Iris pigment epithelial cell (primary cell): ENCODE measurements at places on chromosomes 3 and 15.

- DNase-seq = no peak
Measured at GRCh38 chr3:178404961-178405360, 131.3 kb upstream of the KCNMB2 start.

DNA sequence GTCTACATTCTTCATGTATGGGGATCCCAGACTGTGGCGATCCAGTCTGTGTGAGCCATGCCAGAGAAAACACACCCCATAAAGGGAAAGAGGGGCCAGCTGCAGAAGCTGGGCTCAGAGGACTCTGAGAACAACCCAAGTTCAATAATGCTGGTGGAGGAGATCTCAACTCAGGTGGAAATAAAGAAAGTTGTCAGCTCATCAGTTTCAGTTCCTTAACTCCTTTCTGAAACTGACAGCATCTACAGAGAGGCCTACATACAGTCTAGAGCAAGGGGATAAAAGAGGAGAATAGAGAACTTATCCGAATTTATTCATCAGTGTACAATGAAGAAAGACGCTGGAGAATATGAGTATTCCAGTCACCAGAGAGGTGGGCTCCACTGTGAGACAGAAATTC is 77.0 kb downstream of the NTRK3 start:
- no peak for DNase-seq

DNA sequence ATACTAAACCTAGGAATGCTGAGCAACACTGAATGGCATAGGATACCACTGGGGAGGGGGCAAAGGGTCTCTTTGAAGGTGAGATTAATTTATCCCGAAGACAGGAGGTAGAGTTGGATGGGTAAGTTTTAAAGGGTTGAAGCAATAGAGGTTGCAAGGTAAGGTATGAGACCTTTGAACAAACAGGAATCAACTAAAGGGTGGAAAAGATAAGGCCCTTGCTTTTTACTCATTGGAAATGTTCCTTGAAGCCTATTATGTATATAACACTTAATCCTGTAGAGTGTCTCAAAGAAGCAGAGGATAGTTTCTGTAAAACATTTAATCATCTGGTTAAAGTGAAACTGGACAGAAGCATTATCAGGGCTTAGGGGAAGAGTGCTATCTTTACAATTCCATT is 5.7 kb downstream of the ABHD5 start:
- peak; percentile 37 for DNase-seq

DNA sequence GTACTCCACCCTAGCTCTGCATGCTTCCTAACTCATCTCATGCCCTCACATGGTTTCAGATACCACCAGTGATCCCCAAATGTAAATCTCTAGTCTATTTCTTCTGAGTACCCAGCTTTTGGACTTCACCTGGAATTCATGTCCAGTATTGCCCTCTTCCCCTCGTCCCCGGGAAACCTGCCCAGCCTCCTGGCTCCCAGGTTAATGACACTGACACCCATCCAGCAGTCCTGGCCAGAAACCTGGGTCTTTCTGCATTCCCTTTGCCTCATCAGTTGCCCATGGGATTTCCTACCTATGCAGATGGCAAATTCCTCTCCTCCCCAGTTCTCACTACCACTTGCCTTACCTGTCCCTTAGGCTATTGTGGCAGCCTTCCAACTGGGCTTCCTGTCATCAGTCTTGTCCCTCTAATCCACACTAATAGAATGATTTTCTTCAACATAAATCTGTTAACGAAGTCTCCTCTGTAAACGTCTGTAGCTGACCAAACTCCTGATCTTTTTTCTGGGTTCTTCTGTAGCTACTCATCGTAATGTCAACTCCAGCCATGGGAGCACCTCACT is 15.3 kb upstream of the MYLK start:
- no peak for DNase-seq

GRCh38 chr3:36734742-36735141 is 29.6 kb downstream of the DCLK3 start:
- no peak for DNase-seq

GRCh38 chr3:143206955-143207337 is 87.4 kb downstream of the CHST2 start:
- DNase-seq = no peak

- peak; percentile 12 for DNase-seq
Measured at GRCh38 chr3:138367911-138368310, 19.5 kb downstream of the MRAS start.

DNA sequence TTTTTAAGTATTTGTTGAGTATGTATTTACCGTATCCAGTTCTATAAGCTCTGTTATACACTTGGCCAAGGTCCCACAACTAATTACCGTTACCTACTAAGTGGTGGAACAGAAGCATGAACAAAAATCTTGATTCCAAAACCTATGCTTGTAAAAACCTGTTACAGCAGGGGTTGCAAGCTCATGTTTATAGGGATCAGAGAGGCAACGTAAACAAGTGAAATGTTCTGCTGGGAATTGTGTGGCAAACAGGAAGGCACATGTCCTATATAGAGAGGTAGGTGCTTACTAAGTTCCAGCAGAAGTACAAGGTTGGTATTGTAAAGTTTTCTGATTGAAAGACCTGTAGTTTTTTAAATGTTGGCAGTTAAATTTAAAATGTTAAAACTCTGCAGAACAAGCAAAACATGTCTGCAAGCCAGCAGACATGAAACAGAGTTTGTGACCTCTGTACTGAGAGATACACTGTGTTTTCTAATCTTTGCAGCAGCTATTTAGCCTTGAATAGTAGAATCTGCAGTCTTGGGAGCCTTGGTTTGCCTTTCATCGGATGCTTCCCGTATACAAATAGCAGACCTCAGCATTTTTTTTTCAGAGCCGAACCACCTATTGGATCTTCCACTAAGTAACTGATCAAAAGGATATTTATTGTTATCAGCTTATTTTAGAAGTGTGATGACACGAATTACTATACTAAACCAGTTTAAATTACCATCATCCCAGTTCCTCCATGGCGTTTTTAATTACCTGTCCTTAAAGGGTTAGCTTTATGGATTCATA is 11.4 kb downstream of the IREB2 start:
- peak; percentile 16 for DNase-seq

GRCh38 chr3:113575206-113575605 is 42.9 kb downstream of the SIDT1 start:
- DNase-seq = no peak

- peak; percentile 89 for DNase-seq
Measured at GRCh38 chr3:172103724-172104123, 64.3 kb downstream of the FNDC3B start.

- DNase-seq = no peak
Measured at GRCh38 chr3:38460377-38461270, 6.9 kb downstream of the ACVR2B start.

DNA sequence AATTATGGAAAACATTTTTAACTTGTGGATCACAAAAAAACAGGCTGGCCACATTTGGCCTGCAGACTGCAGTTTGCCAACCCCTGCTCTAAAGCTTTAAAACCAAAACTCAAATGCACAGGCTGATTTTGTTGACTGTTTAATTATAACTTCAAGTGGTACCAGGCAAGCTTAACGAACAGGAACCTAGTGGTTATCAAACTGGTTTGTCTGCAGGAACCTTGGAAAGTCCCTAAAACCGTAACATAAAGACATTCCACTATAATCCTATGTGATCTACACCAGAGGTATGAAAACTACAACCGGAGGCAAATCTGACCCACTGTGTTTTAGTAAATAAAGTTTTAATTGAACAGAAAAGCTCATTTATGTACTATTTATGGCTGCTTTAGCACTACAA is 52.4 kb downstream of the TBL1XR1 start:
- peak; percentile 40 for DNase-seq

GRCh38 chr3:61824553-61825135 is 263.3 kb downstream of the PTPRG start:
- no peak for DNase-seq

DNA sequence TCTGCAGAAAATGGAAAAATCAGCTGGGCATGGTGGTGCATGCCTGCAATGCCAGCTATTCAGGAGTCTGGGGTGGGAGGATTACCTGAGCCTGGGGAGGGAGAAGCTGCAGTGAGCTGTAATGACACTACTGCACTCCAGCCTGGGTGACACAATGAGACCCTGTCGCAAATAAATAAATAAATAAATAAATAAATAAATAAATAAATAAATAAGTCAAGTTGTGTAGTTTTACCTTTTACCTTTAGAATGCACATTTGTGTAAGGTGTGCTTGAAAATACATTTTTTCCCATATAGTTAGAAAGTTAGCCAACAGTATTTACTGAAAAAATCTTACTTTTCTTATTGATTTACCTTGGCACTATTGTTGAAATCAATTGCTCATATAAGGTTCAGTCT is 515.6 kb downstream of the NAALADL2 start:
- no peak for DNase-seq

- peak; percentile 78 for DNase-seq
Measured at GRCh38 chr3:116770815-116771450, 61.4 kb downstream of the TUSC7 start.

DNA sequence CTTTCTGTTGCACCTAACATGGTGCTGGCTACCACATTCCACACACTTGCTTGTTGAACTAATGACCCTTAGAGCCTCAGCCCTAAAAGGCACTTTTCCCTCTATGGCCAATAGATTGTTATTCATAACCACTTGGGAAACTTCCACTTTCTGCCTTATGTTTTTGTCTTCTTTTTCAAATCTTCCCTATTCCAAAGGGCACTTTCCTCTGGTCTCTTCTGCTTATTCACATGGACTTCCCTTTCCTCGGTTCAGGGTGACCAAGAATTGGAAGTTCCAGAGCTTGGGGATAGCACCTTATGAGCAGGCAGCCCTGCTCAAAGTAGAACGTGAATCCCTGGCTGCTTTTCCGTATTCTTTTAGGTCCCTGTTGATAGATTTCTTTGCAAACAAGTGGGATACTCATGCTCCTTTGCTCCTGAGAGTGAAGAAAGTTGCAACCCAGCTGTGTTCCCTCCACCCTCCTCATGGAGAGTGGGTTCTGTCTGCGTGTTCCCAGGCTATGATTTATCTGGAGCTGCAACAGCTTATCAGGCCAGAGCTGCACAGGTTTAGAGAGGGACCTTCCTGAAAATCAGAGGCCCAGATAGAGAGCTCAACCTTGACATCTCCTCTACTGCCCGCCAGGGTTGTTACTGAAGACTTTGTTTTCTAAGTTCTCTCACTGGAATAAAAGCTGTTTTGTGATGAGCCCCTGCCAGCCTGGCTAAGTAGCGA is 58.8 kb upstream of the MYZAP start:
- DNase-seq = no peak

DNA sequence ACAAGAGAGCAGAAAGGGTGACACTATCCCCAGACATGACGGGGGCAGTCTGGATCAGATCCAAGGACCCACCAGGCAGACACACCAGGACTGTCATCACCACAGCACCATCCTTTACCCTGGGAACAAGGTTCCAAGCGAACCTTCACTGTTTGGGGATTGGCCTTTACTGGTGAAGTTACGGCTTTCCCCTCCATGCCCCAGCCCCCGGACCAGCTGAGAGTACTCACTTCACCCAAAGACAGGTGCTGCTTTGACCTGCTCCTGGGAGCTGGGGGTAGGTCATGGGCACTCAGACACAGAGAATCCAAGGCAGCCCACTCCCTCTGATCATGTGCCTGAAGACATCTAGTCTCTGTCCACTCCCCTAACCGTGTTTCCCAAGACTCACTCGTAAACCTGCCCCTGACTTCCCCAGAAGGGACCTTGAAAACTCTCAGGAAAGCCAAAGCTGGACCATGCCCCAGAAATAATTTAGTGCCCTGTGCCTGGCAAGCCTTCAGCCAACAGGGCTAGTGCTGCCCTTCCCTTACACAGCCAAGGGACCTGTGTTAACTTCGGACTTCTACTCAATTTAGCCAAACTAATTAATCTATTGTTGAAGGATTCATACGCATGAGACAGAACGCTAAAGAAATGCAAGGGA is 2.8 kb downstream of the RRP9 start:
- no peak for DNase-seq

DNA sequence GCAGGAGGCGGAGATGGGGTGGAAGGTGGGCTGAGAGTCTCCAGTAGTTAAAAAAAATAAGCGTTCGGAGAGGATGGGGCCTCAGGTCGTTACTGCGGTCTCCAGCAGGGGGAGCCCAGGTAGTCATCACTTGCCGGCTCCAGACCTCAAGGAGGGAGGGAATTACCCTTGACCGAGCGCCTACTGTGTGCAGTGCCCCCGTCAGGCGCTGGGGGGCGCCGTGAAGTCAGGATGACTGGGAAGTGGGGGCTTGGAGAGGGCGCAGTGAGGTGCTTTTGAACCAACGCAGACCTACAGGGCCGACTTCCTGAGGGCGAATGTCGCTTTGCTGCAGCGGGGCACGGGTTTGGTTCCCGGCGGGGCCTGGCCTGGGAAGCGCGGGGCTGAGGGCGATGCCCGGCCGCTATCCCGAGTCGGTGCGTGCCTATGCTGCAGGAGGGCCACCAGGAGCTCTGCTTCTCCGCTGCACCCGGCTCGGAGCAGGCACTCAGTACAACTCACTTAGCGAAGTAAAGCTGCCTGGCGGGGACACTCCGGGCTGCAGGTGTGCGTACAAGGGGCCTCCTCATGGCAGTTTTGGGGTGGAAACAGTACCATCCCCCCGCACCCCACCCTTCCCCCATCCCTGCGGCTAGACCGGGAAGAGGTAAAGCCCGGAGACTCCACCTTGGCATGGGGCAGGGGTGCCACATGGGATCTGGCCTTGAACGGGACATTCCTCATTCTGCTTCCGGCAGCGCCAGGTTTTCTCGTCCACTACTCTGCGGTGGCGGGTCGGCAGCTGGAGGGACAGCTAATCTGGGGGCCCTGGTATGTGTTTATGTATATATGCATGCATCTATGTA is 79.8 kb downstream of the RHCG start:
- DNase-seq = peak; percentile 66
